Peyer's patch (tissue), 4 donors: ENCODE measurements at places on chromosomes 13 and 19. TPM values are rescaled to one million over a fixed set of nuclear protein-coding genes. Genes with fewer than 3 reads are reported as not detected.

C19orf38 gene
- not detected for total RNA-seq

CXCL17 gene
- total RNA-seq: not detected

GRCh38 chr13:84896128-84896527, 903.1 kb downstream of the SLITRK6 start:
- no peaks in the 10 kb centered on the region for H3K27me3 ChIP-seq
- no peak overlapping the region for H3K4me3 ChIP-seq
- H3K36me3 ChIP-seq: no peaks in the 10 kb centered on the region
- H3K4me1 ChIP-seq: no peaks in the 10 kb centered on the region
- H3K27ac ChIP-seq: no peak overlapping the region

- H3K27me3 ChIP-seq: no peaks in the 10 kb centered on the region
- H3K27ac ChIP-seq: no peak overlapping the region
- H3K36me3 ChIP-seq: no peaks in the 10 kb centered on the region
- no peak overlapping the region for H3K4me3 ChIP-seq
- no peak for DNase-seq
- no peaks in the 10 kb centered on the region for H3K4me1 ChIP-seq
Measured at GRCh38 chr13:34003656-34004055, 185.7 kb downstream of the RFC3 start.

GRCh38 chr13:73893833-73894232, 240.4 kb downstream of the KLF12 start:
- H3K4me3 ChIP-seq: no peak overlapping the region
- no peaks in the 10 kb centered on the region for H3K4me1 ChIP-seq
- no peaks in the 10 kb centered on the region for H3K27me3 ChIP-seq
- no peak for DNase-seq

KIR2DL3 gene
- not detected for total RNA-seq

GRCh38 chr19:639253-640160, at the start of gene FGF22:
FGF22 (plus strand) TSS chr19:639879; CDS start chr19:639926, 47 bp downstream.
- peak within 1 kb of the TSS; percentile 57 for H3K4me3 ChIP-seq
- H3K4me1 ChIP-seq: no peaks in the 10 kb centered on the region
- H3K36me3 ChIP-seq: no peaks in the 10 kb centered on the region
- H3K27ac ChIP-seq: no peak within 1 kb of the TSS
- peak; percentile 95 for DNase-seq

ZFR2 gene
- not detected for total RNA-seq

ZNF560 gene
- not detected for total RNA-seq

DNA sequence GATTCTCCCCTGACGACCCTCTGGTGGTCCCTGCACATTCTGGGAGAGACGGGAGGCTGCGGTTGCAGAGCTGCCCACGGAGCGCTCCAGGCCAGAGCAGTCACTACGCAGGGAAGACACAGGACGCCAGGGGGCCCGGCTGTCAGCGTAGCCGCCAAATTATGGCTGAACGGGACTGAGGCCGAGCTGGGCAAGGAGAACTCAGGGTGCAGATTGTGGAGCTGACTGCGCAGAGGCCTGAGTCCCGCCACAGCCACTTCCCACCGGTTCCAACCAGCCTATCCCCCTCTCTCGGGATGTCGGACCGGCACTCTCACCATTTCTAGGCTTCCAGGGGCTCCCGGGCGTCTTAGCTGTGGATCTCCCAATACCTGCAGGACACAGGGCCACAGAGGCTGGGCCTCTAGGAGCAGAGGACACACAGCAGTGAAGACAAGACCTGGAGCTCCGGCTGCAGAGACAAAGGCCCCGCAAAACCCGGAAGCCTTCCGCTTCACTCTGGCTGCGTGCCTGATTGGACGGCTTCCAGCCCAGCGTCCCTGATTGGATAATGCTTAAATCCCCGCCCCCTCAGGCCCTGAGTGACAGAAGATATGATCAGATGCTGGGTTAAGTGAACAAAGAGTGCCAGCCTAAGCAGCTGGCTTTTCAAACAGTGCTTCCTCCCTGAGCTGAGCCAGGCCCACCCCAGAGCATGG, at the start of gene ZNF737:
Gene ZNF737 (minus strand): TSS at position 461 of the 698 bp plus-strand sequence. CDS start 141 bp downstream, at position 320.
- no peaks in the 10 kb centered on the region for H3K27me3 ChIP-seq
- peak; percentile 91 for DNase-seq
- peak within 1 kb of the TSS; percentile 89 for H3K27ac ChIP-seq
- H3K4me1 ChIP-seq: no peaks in the 10 kb centered on the region
- H3K36me3 ChIP-seq: no peaks in the 10 kb centered on the region

EBI3 gene
- 1.4 TPM for total RNA-seq

DNA sequence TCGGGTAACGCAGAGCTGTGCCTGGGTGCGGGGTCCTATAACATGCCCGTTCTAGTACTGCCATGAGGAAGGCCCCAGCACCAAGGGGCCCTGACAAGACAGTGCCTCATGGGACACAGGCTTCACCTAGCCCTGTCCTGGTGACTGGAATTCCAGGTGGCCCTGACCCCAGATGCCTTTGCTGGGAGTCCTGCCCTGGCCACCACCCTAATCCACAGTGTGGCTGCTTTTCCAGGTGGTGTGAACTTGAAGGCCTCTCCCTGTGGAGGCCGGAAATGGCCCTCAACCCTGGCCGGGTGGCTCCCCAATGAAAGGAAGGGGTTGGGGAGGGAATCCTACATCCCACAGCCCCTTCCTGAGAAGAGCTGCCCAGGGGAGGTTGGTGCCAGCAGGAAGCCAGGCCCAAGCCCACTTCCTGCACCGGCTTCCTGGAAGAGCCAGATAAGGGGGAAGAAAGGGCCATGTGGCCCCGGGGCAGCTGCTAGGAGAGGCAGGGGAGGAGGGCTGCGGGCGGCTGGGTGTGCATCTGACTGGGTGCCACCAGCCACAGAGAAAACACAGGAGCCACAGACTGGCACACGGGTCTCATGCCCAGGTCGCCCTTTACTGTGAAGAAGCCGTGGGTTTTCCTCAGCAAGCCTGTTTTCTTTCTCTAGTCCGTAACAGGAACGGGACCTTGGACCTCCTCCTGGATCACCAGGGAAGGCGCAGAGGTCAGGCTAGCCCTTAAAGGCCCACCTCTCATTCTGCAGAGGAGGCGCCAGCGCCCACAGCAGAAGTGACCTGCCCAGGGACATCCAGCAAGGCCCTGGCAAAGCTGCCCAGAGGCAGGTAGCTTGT, 4.7 kb downstream of the LSM4 start:
- H3K27ac ChIP-seq: peak overlapping the region; percentile 97
- peaks cover 32% of the 10 kb centered on the region for H3K4me1 ChIP-seq
- no peak overlapping the region for H3K4me3 ChIP-seq
- DNase-seq: peak; percentile 76

ZNF99 gene
- not detected for total RNA-seq

- no peaks in the 10 kb centered on the region for H3K36me3 ChIP-seq
- no peak overlapping the region for H3K4me3 ChIP-seq
- no peaks in the 10 kb centered on the region for H3K4me1 ChIP-seq
- H3K27ac ChIP-seq: no peak overlapping the region
- no peaks in the 10 kb centered on the region for H3K27me3 ChIP-seq
Measured at GRCh38 chr13:48801255-48801654, 147.5 kb downstream of the CYSLTR2 start.

DNA sequence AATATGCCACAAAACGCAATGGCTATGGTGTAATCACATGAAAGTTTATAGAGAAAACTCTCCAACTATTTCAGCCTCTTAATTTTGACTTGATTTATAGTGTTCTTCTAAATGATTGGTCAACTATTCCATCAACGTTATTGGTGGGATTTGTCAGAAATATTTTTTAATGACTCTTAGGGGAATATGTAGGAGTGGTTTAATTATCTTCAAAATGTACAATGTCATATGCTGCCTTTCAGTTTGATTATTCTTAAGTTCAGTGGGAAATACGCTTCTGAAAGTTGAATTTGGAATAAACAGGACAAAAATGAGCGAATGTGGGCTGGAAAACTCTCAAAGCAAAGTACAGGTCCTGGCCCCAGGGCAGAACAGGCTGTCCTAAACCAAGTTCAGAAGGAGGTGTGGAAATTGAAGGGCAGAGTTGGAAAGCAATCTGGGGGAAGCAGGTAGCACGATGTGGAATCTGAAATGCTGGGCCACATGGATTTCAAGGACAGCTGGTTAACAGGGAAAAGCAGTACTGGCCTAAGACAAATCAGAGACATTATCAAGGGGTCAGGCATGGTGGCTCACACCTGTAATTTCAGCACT, 60.8 kb upstream of the MYCBP2 start:
- H3K4me3 ChIP-seq: no peak overlapping the region
- DNase-seq: no peak
- no peaks in the 10 kb centered on the region for H3K4me1 ChIP-seq

ELSPBP1 gene
- total RNA-seq: not detected

PSG4 gene
- not detected for total RNA-seq

TEKTIP1 gene
- total RNA-seq: 2.4 TPM

VASP gene
- 81.7 TPM for total RNA-seq
